ENCODE measurements at places on chromosomes 13 and 19. TPM values are rescaled to one million over a fixed set of nuclear protein-coding genes. Genes with fewer than 3 reads are reported as not detected.

- H3K36me3 ChIP-seq: no peaks in the 10 kb centered on the region
- H3K27me3 ChIP-seq: no peaks in the 10 kb centered on the region
- no peaks in the 10 kb centered on the region for H3K4me1 ChIP-seq
- DNase-seq: no peak
- H3K27ac ChIP-seq: no peak overlapping the region
Observed at GRCh38 chr13:67971291-67971690, 741.2 kb upstream of the PCDH9 start.

Gene BICRA
- 5.1 TPM for polyA plus RNA-seq

Gene LAIR1
- polyA plus RNA-seq: 74.8 TPM

Gene CD33
- polyA plus RNA-seq: 9.6 TPM
